ENCODE measurements at places on chromosomes 5 and 9.

GRCh38 chr5:126619781-126620180 lies 19.0 kb downstream of the PHAX start:
- DNase-seq: no peak

- no peak for DNase-seq
These were observed 264.9 kb upstream of the EFNA5 start for GRCh38 chr5:107935645-107936044.

- DNase-seq: no peak
These were observed 281.9 kb upstream of the TUSC1 start for GRCh38 chr9:25960178-25960577.

DNA sequence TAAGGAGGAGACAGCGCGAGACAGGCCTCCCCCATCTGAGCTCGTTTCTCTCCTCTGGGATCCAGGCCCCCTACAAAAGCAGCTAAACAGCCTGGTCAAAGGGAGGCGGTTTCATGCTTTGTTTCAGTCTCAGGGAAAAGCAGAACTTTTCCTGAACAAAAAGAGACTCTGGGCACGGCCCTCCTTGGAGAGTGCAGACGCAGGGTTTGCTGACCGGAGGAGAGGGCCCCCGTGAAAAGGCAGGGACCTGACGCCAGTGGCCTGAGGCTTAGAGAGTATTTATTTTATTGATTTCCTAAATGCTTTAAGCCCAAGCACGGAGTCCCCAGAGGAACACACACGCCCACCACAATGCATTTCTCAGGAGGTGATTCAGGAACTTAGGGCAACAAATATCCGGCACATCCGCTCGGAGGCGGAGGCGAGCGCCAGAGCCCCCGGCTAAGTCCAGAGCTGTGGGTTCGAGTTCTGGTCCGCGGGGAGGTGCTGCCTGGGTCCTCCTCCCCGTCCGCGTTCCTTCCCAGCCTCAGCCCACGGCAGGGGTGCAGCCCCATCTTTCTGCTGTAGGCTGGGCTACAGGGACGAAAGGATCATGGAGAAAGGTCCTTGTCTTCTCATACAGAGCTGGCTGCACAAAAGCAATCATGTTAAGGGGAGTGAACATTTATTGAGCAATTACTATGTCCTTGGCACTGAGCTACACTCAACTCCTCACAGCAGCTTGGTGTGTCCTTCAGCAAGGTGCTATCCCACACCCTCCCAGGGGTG lies 40.0 kb downstream of the PTGES start:
- DNase-seq: no peak

GRCh38 chr5:7916171-7916804 lies 47.3 kb downstream of the MTRR start:
- no peak for DNase-seq

DNA sequence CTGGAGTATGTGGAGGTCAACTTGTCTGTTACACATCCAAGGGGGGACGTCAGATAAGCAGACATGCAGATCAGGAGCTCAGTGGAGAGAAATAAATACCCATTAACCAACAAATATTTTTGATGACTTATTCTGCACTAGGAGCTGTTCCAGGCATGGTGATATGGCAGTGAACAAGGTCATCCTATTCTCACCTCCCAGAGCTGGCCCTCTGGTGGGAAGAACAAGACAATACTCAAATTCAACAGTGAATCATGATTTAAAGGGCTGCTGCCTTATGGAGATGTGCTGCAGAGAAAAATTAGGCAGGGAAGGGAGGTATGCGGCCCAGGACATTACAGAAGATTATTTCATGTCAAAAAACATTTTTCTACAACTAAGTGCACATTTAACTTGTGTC lies 36.5 kb downstream of the SYK start:
- no peak for DNase-seq

- DNase-seq: no peak
These were observed 25.1 kb downstream of the MACROH2A1 start for GRCh38 chr5:135373736-135374515.

Measured in BE2C (cell line).